ENCODE measurements at places on chromosomes 6 and 20. TPM values are rescaled to one million over a fixed set of nuclear protein-coding genes. Genes with fewer than 3 reads are reported as not detected.

NRSN2 gene
- 19.2 TPM for total RNA-seq

DEFB132 gene
- total RNA-seq = not detected

DNA sequence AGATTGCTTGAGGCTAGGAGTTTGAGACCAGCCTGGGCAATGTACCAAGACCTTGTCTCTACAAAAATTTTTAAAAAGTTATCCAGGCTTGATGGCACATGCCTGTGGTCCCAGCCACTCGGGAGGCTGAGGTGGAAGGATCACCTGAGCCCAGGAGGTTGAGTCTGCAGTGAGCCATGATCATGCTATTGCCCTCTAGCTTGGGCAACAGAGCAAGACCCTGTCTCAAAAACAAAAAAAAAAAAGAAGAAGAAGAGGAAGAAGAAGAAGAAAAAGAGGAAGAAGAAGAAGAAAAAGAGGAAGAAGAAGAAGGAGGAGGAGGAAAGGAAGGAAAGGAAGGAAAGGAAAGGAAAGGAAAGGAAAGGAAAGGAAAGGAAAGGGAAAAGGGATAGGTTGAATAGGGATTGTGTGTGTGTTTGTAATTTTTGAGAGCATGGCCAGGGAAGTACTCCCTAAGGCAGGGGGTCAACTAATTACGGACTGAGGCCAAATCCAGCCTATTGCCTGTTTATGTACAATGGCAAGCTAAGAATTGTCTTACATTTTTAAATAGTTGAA lies 43.0 kb upstream of the ZNF217 start:
- no peak for DNase-seq

GRCh38 chr6:155909710-155910109 lies 454.1 kb upstream of the NOX3 start:
- no peak for DNase-seq

GRCh38 chr20:17909869-17910321 lies 58.7 kb downstream of the SNX5 start:
- no peak for DNase-seq

DNA sequence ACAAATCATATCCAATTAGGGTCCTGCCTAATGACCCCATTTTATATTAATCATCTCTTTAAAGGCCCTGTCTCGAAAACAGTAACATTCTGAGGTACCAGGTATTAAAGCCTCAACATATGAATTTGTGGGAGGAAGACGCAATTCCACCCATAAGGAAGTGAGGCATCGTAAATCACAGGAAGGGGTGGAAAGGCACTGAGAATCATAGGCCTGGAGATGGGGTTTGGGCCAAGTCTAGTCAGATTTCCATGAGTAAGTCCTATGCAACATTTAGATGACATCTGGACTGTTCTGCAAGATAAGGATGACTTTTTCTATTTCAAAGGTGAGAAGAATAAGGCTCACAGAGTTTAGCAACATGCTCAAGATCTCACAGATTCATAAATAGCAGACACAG lies 534.0 kb downstream of the KHDRBS2 start:
- DNase-seq = no peak

GRCh38 chr20:36085686-36086267 lies 68.8 kb upstream of the EPB41L1 start:
- peak; percentile 84 for DNase-seq

GRCh38 chr6:144259986-144260385 lies 25.1 kb upstream of the UTRN start:
- no peak for DNase-seq

DNA sequence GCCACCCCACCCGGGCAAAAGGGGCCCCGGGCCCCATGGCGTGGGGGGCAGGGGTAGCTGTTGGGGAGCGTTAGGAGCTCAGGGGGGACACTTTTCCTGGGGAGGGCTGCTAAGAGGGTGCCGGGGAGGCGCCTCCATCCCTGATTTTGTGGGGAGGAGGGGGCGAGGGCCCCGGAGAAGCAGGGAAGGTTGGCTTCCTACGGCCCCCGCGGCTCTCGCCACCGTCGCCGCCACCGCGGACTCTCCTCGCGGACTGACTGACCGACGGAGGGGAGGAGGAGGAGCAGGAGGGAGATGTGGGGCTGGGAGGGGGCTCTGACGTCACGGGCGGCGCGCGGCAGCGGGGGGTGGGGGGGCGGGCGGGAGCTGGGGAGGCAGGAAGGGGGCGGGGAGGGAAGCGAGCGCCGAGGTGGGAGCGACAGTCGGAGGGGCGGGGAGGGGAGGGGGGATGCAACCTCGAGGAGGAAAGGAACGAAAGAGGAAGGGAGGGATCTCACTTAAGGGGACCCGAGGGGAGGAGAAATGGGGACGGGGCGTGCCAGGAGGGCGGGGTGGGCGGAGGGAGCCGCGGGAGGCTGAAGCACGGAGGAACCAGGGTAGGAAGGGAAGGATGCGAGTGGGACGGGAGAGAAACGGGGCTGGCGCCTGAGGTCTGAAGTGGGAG lies 5.1 kb downstream of the GABBR1 start:
- peak; percentile 88 for DNase-seq
